ENCODE measurements at places on chromosomes 4 and X.
A peak's percentile ranks its signal among the peaks of the same experiment; 100 is the strongest.

GRCh38 chr4:24143741-24144140 is 253.9 kb upstream of the PPARGC1A start:
- no peak for DNase-seq

DNA sequence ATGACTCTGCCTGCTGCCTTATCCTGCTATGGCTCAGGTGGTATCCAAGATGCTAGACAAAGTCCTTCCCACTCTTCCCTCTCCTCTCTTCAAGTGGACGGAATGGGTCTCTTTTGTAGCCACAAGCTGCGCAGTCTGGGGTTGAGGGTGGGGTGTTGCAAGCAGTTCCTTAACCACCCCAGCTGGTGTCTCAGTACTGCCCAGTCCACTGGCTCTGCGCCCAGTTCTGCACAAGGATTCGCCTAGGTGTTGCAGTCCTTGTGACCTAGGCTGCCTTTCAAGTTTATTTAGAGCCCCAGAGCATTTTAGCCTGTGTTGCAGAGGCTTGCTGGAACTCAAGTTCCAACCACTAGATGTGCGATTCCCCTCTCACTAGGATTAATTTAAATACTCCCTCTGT is 120.7 kb downstream of the NEXMIF start:
- DNase-seq = no peak

DNA sequence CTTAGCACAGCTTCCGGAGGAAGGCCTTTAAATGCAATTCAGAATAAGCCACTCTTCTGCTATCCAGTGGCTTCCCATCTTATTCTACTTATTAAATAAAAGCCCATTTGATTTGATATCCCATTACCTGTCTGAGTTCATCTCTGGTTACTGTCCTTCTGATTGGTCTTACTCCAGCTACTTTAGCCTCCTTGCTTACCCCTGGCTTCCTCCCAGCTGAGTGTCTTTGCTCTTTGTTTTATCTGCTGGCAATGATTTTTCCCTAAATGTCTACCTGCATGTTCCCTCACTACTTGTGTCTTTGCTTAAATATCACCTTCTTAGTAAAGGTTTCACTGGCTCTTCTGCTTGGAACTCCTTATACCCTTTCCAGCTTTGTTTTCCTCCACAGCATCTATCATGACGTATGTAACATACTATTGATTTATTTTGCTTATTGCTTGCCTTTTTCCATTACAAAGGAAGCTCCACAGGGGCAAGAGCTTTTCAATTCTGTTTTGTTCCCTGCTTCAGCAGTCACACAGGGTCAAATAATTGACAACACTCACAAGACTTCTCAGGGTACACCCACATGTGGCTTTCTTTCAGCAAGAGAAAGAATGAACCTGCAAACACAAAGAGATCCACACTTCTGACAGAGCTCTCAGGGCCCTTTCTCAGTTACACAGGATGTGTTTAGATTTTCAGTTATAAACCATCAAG is 63.8 kb downstream of the TBC1D19 start:
- DNase-seq = no peak

- no peak for DNase-seq
These were observed 98.0 kb downstream of the TRAPPC11 start for GRCh38 chr4:183757060-183757459.

DNA sequence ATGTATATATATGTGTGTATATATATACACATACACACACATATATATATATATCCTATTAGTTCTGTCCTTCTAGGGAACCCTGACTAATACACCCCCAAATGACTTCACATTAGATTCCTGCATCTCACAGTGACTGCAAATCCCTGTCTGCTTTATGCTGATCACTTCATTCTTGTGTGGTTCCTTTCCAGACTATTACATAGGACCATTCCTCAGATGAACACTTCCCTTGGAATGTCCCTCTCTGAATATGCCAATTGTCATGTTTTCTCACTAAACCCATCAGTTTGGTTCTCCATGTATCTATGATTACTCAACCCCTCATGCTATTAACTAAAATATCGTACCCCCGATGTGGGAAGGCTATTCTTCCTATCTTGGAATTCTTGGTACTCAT is 605.2 kb upstream of the NR3C2 start:
- DNase-seq = no peak

GRCh38 chrX:40253771-40254170 is 156.0 kb upstream of the BCOR start:
- DNase-seq = no peak

DNA sequence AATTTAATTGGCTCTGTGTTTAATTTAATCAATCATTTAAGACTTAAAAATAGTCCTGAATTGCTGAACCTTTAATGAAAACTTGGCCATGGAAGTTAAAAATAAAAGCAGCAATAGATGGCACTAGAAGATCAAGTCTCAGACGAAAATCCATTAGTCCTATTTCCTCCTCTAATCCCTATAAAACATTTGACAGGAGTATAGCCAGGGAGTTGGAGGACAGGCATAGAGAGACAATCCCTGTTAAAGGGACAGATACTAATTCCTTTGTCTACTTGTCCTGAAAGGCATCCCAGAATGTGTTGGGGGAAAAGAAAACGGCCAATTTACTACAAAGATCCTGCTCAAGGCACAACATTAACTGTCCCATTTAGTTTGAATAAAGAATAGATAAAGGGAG is 276.3 kb upstream of the TACR3 start:
- DNase-seq = peak; percentile 68

GRCh38 chrX:139298437-139298836 is 232.1 kb upstream of the F9 start:
- no peak for DNase-seq

GRCh38 chr4:30667919-30668318 is 52.2 kb upstream of the PCDH7 start:
- DNase-seq = no peak

GRCh38 chrX:69000877-69001276 is 164.4 kb downstream of the PJA1 start:
- DNase-seq = no peak

GRCh38 chr4:168856312-168856711 is 153.7 kb downstream of the CBR4 start:
- DNase-seq = no peak

DNA sequence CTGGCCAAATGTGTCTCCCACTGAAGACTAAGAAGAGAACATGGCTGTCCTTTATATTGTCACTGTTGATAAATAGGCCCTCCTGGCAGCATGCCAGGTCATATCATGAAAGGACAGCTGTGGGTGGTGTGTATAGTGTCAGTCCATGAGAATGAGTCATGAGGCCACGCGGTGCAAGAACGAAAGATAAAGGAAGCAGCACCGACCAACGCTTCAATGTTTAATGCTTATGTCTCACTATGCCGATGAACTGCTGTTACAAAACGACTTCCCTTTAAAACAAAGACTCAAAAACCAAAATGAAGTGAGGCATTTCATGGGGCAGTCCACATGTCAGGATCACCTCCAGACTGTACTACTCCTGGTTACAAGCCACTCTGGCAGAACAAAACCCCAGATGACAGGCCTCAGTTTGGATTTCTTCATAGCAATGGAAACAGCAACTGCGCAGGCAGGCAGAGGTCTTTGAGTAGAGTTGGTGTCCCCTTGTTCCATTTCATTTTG is 5.2 kb upstream of the TCEANC start:
- no peak for DNase-seq

GRCh38 chr4:25915353-25915705 is 1.3 kb downstream of the SMIM20 start:
- DNase-seq = no peak

DNA sequence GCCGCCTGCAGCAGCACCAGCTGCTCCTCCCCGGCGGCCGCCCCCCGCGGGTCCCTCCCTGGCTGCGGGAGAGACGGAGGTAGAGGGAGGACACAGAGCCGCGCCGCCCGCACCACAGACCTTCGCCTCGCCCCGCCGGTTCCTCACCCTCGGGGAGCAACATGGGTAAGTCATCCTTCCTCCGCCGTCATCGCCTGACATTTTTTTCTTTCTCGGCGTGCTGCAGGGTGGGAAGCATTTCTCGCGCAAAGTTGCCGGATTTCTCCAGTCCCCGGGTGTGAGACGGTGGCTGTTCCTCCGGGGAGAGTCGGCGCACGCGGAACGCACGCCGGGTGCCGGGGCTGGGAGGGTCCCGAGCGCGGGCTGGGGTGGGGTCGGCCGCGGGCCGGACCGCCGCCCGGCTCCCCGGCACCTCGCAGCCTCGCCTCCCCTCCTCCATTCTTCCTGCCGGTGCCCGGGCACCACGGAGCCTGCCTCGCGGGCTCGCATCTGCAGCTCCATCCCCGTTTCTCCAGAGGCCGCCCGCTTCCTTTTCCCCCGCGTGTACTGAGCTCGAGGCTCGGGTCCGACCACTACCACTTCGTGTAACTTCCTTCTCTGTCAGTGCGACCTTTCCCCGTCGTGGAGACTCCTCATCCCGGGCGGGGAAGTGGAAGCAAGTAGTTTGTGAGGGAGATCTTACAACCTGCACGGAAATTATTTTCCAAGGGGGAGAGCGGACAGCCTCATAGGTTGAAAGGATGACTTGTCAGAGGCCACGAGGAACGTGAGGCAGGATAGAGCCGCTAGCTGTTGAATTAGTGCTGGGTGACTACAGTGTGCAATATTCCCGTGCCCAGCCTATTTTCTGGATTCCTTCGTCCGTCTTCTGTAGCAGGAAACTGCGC is 464 bp downstream of the RAP1GDS1 start:
- peak; percentile 28 for DNase-seq

- no peak for DNase-seq
These were observed 191.5 kb upstream of the RPL34 start for GRCh38 chr4:108428923-108429322.

DNA sequence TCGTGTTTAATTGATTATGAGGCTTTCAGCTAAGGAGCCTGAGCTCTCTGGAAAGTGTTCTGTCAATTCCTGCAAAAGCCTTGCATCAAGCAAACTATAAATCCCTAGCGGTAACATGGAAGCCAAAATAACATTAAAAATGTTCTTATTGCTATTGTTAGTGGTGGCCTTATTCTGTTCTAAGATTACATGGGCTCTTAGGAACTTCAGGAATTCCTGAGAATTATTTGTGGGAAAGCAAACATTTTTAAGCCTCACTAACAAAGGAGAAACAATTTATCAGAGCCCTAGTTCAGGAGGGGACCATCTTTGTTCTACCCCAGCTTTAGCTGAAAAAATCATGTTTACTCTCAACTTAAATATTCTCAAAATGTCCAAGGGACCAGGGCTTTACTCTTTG is 119.6 kb downstream of the PAPSS1 start:
- no peak for DNase-seq

GRCh38 chr4:128315756-128316520 is 28.3 kb upstream of the PGRMC2 start:
- no peak for DNase-seq

DNA sequence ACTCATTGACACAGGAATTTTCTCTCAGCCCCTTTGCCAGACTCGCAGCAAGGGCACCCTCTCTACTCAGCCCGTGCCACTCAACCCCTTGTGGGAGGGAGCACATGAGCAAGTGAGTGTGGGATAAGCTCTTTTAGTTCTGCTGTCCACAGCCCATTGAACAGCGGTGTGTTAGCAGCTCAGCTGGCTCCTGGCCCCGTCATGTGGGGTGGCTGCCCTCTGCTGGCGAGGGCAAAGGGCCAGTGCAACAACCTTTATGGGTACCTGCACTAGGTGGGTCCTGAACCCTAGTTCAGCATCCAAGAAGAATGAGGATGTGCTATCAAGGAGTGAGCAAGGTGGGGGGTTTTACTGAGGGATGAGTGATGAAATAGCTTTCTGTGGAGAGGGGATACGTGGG is 85.0 kb upstream of the ZNF81 start:
- DNase-seq = no peak

DNA sequence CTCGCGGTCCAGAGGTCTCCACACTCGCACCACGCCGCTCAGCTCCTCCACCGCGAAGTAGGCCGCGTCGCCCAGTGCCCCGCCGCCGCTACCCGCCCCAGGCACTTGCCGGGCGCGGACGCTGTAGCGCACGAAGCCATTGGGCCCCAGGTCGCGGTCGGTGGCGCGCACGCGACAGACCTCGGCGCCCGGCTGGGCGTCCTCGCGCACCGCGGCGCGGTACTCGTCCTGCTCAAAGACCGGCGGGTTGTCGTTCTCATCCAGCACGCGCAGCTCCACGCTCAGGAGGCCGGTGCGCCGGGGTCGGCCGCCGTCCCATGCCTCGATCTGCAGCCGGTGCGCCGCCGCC is 1.4 kb downstream of the DCHS2 start:
- DNase-seq = no peak

DNA sequence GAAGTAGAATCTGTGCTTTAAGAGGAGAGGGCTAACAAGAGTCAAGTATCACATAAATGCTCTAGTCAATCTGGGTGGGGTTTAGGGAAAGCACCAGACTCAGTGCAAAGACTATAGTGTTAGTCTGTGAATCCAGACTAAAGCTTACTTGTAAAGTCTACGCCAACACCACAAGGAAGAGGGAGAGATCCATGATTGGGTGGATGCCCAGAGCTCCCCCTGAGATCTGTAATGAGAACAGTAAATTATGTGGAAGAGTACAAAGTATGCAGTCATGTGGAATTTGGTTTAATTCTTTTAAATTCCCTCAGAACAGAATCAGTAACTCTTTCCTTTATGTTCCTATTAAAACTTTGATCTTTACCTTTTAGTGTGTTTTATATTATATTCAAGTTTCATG is 354.7 kb upstream of the SPANXN4 start:
- DNase-seq = no peak

DNA sequence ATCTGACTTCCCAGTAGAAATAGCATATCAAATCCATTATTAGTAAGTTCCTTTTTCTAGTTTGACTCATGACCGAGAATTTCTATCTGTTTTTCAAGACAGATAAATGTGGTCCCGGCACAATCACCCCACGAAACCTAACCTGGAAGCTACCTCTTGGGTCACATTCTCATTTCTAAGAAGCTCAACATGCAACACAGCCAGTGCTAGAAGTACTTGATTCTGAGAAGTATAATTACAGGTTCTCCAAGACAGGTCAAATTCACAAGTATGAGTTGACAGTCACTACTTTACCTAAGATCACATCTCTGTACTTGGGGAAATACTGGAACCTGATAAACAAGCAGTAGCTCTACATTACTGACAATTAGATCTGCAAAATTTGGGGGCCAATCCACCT is 54.0 kb upstream of the PLAC1 start:
- no peak for DNase-seq

DNA sequence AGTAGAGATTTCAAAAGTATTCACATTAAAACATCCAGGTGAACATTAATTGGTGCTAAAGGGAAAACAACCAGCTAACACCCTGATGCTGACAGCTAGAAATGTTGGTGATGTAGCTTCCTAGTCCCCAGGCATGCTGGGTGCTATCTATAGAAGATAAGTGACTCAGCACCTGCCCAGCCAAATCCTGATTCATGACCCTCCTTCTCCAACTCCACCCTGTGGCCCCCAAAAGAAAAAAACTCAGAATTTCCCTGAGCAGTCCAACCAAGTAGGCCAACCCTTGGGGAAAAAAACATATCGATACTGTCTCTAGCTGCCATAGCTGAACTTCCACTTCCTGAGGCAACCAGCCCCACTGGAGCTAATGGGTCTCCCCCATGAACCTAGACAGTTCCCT is 197.6 kb upstream of the KLF3 start:
- no peak for DNase-seq

DNA sequence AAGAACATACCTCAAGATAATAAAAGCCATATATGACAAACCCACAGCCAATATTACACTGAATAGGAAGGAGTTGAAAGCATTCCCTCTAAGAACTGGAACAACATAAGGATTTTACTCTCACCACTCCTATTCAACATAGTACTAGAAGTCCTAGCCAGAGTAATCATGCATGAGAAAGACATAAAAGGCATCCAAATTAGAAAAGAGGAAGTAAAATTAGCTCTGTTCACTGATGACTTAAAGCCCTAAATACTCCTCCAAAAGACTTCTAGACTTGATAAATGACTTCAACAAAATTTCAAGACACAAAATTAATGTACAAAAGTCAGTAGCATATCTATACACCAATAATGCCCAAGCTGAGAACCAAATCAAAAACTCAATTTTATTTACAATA is 235.7 kb downstream of the NKX6-1 start:
- no peak for DNase-seq
